Jurkat, Clone E6-1 (cell line): ENCODE measurements at places on chromosomes 7 and 10.
A peak's percentile ranks its signal among the peaks of the same experiment; 100 is the strongest.

DNA sequence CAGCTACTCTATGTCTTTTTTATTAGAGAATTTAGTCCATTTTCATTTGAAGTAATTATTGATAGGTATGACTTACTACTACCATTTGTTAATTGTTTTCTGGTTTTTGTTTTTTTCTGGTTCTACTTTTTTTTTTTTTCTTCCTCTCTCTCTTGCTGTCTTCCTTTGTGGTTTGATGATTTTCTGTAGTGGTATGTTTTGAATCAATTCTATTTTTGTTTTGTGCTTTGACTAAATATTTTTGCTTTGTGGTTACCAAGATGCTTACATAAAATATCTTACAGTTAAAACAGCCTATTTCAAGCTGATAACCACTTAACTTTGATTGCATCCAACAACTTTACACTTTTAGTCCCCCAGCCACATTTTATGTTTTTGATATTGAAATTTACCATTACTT is 3.3 kb upstream of the OR2F2 start:
- DNase-seq, result no peak

DNA sequence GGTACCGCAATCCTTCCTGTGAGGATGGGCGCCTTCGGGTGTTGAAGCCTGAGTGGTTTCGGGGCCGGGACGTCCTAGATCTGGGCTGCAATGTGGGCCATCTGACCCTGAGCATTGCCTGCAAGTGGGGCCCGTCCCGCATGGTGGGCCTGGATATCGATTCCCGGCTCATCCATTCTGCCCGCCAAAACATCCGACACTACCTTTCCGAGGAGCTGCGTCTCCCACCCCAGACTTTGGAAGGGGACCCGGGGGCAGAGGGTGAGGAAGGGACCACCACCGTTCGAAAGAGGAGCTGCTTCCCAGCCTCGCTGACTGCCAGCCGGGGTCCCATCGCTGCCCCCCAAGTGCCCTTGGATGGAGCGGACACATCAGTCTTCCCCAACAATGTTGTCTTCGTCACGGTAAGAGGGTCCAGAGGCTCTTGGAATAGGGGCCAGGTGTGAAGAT is 1.7 kb downstream of the MEPCE start:
- no peak for DNase-seq

GRCh38 chr10:132044803-132045202 is 20.9 kb upstream of the JAKMIP3 start:
- no peak for DNase-seq

- peak; percentile 33 for DNase-seq
Observed at GRCh38 chr7:3922175-3922635, 621.2 kb downstream of the SDK1 start.

DNA sequence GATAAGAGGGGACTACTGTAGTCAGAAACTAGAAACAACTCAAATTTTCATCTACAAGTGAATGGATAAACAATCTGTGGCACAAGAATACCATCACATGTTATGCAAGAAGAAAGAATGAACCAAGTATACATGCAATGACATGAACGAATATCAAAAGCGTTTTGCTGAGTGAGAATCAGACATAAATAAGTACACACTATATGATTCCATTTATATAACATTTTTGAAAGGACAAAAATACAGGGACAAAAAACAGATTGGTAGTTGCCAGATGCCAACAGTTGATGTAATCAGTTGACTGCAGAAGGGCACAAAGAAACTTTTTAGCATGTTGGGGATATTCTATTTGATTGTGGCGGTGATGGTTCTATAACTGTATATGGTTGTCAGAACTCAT is 33.6 kb downstream of the CTNNA3 start:
- no peak for DNase-seq

DNA sequence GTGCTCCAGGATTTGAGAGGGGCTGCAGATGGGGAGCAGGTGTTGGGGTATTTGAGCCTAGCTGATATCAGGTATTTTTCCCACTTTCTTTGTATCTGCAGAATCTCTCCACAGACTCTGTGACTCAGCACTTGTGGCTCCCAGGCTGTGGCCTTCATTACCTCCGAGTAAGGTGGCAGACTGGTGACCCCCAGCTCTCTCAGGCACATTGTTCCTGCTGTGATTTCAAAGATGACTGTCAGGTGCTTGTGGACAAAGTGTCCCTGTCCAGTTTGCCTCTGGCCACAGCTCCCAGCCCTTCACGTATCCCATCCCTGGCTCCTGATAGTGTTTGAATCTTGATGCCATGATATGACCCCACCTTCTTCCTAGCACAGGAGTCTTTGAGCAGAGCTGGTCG is 396.8 kb upstream of the PODXL start:
- no peak for DNase-seq
